ENCODE measurements at places on chromosomes 6 and 20.

DNA sequence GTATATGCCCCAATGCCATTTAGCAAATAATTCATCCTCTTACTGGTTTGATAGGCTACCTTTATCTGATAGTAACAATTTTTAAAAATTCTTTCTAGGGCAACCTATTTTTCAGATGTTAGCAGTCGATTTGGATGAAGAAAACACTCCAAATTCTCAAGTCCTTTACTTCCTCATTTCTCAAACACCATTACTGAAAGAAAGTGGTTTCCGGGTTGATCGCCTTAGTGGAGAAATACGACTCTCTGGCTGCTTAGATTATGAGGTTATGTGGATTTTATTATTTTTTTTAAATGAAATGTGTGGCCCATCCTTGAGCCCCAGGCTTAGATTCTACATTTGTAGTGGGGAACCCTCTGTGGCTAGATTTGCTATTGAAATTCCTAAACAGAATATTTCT lies 26.3 kb downstream of the CDH26 start:
- no peak for DNase-seq

- no peak for DNase-seq
These were observed 15.2 kb downstream of the CTCFL start for GRCh38 chr20:57509665-57510237.

- DNase-seq = no peak
These were observed 20.5 kb upstream of the DSN1 start for GRCh38 chr20:36794116-36794474.

DNA sequence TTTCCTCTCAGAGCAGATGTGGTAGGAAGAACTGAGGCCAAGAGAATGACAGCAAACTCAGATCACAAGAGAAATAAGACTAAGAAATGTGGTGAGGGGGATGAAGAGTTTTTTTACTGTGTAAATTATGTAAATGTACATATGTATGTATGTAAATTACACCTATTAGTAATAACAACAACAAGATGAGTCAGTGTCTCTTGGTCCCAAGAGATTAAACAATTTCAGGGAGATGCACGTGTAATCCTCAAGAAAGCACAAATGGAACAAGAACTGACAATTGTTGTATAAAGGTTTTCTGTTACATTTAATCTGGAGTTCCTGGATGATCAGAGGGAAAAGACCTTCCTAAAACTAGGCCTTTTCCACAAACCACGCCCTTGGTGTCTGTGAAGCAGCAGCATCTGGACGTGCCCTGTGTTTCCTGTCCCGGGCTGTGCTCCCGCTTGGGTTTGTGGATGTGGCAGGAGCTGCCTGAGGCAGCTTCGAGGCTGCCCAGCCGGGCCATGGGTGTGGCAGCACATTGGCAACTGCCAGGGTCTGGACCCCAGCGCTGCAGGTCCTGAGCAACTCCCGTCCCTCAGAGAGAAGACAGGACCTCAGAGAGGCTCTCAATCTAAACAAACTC lies 994 bp downstream of the CLDN20 start:
- DNase-seq = no peak

DNA sequence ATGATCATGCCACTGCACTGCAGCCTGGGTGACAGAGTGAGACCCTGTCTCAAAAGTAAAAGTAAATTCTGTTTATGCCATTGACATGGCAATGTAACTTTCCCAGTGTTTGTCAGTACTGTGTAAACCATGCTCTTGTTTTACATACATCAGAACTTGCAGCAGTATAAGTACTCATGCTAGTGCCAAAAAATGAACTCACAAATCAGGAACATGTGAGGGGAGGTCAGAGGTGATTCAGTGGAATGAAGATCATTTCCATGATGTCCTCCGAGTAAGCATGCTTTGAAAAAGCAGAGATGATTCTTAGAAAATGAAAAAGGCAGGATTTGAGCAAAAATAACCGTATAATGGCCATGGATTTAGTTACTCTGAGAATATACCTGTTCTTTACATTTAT lies 81.9 kb downstream of the ANKS1A start:
- DNase-seq = no peak

GRCh38 chr20:760751-761417 lies 7.4 kb downstream of the SLC52A3 start:
- peak; percentile 63 for DNase-seq

GRCh38 chr6:60671369-60671768 lies 1614.7 kb downstream of the KHDRBS2 start:
- no peak for DNase-seq

GRCh38 chr6:119110601-119111548 lies 32.4 kb upstream of the FAM184A start:
- DNase-seq = no peak

DNA sequence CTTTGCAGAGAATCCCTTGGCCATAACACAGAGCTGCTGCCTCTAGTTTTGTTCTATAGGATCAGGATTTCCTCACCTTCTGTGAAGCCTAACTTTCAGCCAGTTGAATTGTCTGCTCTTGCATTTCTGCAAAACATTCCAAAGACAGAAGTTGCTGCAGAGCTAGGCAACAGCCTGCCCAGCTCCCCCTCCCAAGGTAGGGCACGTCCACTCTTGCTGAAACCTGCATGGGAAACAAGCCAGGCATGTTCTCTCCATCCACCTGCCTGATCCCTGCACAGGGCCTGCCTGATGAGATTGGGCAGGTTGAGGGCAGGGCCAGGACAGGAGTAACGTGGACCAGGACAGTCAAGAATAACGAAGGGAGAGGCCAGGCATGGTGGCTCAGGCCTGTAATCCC lies 58.9 kb upstream of the NAA20 start:
- no peak for DNase-seq

DNA sequence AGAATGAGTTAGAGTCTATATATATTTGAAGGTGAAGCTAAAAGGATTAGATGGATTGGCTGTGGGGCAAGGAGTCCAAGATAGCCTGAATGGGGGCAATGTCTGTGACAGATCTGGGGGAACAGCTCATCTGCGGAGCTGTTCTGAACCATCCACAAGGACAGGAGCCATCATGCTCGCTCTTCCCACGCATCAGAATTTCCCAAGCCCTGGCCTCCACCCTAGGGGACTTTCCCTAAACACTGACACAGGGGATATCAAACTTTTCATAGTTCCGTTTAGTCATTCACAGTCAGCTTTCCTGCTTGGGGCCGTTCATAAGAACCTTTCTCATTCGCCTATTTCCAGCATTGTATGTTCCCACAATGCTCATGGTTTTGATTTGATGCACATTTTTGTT lies 37.6 kb upstream of the CCN6 start:
- DNase-seq = peak; percentile 74

DNA sequence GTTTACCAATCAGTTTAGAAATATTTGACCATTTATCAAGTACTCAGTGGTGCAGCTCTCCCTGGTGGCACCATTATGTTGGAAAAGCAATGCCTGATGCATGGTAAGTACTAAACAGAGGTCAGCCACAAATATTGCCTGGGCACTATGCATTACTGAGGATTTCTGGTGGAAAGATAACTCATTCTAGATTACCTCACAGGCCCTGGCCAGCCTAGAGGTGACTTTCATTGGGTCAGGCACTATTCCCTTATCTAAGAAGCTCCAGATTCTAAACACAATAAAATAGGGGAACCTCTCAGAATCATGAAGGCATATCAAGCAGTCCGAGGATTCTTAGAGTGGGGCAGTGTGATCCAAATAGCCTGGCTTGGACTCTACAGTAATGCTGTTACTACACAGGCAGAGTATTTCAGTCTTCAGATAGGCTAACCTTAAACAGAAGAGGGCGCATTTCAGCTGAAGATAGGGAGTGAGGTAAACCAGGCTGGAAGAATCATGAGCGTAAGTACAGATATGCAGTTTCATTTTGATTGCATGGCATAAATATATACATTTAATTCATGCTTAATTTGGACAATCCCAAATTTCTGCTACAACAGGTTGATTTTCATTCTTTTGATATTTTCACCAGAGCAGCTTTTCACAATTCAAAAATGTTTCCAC lies 12.1 kb downstream of the LGSN start:
- no peak for DNase-seq

GRCh38 chr6:169188475-169188874 lies 65.2 kb downstream of the THBS2 start:
- DNase-seq = no peak

GRCh38 chr6:21138336-21139069 lies 455.0 kb upstream of the SOX4 start:
- DNase-seq = no peak

GRCh38 chr20:23614163-23614562 lies 8.4 kb upstream of the CST9 start:
- no peak for DNase-seq

- DNase-seq = no peak
These were observed 557.2 kb upstream of the AGPAT4 start for GRCh38 chr6:161830866-161831616.

GRCh38 chr6:155417454-155417853 lies 38.2 kb downstream of the NOX3 start:
- no peak for DNase-seq

DNA sequence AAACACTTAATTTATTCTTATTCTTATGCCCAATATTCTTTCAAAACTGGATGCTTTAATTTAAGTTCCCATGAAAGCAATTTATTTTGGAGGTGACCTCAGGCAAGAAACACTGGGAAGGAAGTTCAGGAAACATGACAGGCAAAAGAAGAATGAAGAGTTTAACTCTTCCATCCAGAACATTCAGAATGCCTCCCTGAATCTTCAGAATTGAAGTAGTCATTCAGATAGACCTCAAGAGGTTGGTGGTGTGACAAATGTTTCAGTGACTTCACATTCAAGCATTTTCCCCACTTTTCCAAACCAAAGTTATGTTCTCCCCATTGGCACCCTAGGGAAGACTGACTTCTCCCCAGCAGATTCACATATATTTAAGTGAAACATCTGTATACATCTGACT lies 110.5 kb downstream of the HAO1 start:
- no peak for DNase-seq

GRCh38 chr20:61718361-61719005 lies 347.2 kb downstream of the TAF4 start:
- no peak for DNase-seq

DNA sequence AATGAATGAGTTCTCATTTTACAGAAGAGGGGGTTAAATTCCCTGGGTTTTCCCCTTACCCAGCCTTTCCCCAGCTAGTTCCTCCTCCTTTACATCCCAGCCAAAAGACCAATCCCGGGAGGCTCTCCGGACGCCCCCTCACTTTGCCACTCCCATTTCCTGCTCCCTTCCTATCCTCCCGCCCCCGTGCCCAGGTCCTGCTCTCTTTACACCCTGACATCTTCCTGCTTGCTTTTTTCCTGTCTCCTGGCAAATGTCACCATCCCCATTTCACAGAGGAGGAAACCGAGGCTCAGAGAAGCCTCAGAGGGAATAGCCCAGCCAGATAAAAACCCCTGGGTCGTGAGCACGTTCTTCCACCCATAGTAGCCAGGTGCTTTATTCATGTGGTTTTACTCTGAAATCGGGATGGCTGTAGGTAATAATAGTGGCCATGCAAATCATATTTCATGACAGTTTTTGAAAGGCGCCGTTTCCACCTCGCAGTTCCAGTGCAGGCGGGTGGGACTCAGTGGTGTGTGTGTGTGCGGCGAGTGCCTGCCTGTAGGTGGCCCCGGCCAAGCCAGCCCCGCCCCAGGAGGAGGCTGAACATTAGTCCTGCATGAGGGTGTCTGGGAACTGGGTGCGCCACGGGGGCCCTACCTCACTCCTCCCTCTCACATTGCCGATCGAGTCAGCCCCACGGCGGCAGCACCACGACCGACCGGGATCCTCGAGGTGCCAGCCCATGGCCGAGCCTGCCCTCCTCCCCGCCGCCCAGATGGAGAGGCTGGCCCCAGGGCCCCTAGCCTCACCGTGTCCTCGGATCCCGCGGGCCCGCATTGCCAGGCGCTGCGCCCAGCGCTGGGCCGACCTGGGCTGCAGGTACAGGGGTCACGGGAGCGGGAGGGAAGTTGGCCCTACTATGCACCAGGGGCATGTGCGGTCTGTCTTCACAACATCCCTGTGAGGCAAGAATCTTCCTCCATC lies at the start of gene ARHGAP40:
Gene ARHGAP40 (plus strand): TSS at position 594 of the 969 bp plus-strand sequence.
- DNase-seq = peak; percentile 48

- DNase-seq = no peak
These were observed 264.9 kb downstream of the TBC1D7 start for GRCh38 chr6:13063300-13063918.

GRCh38 chr6:138323821-138324220 lies 53.9 kb upstream of the SMIM28 start:
- DNase-seq = no peak

DNA sequence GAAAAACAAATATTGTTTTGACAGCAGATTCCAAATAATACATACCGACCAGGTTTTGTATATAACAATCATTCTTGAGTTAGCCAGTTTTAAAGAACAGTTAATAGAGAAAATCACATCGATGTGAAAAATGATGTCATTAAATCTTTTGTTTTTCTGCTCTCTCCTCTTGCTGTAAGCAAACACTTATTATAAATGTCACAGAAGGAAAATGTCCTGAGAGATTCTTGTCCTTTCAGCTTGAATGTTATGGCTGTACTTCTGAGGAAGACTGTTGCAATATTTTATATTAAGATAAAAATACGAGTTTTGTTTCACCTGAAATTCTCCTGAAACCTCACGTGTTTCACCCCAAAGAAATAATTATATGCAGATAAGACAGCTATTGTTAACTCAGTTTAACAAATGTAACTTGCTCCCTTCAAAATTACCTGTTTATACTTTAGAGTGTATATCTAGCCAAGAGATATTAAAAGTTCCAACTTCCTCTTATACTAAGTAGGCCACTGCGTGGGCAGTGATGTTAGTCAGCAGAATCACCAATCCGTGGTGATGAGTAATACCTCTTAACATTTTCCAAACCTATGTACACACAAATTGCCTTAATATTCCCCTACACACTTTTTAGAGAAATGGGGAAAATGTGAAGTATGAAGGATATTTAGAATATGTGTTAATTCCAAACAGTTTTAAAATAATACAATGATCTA lies 1111.4 kb upstream of the CITED2 start:
- DNase-seq = peak; percentile 5

DNA sequence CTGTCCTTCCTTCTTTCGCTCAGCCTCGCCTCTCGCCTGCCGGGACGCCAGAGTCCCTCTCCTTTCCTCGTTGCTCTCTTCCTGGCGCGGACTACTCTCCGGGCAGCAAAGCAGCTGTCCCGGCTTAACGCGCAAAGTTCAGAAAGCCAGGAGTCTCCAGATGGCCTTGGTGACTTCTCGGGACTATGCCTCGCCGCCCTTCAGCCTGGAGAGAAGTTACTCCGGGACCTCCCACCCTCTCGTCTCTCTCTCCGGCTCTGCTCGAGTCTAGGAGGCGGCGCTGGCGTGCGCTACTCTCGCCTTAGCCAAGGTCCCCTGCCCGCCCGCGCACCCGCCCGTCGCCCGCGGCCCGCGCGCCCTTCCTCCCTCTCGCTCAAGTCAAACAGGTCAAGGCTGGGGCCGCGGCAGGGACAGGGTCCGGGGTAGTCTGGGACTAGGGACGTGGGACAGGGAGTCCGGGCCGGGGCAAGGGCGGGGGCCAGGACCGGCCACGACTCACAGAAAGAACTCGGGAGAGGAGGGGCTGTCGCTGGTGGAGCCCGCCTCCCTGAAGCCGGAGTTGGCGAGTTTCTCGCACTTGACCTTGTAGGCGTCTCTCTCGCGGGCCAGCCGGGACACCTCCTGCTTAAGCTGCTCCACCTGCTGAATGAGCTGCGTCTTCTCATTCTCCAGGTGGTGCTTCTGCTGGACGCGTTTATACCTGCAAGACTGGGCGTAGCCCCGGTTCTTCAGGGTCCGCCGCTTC lies 1.5 kb downstream of the MAFB start:
- DNase-seq = no peak
